ENCODE measurements at places on chromosomes 4 and X.

- DNase-seq, result no peak
These were observed 396.6 kb downstream of the MAPK10 start for GRCh38 chr4:85963231-85963630.

DNA sequence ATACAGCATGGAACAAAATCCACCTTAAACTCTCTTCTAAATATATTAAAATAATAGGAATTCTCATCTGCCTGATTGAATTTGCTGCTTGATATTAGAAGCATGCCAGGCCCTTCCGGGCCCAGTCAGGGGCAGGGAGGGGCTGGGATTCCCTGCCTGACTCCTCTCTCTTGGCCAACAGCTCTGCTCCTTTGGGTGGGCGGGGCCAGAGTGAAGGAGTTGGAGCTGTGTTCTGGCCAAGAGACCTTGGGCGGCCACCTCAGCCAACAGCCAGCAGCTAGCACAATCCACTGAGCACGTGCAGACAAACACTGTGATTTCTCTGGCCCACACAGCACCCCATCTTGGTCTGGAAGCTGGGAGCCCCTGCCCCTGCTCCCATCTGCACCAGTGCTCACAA, 140.3 kb downstream of the PJA1 start:
- DNase-seq, result no peak

- DNase-seq, result no peak
These were observed 856 bp downstream of the SAT1 start for GRCh38 chrX:23783589-23784469.

DNA sequence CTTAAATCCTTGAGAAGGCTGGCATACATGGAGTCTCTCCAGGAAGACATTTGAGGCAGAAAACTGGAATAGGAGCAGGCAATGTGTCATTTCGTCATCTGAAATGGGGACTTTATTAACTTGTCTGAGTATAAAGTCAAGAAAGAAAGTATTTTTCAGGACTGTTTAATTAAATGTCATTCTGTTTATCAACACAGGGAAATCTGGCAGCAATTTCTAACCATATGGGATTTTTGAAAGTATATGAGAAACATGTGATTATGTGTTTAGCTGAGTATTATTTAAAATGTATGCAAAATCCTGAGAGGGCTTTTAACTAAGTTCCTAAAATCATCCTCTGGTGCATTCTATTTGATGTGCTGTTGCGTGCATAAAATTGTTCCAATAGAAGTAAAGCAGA, 3.9 kb upstream of the FAM9A start:
- DNase-seq, result no peak

DNA sequence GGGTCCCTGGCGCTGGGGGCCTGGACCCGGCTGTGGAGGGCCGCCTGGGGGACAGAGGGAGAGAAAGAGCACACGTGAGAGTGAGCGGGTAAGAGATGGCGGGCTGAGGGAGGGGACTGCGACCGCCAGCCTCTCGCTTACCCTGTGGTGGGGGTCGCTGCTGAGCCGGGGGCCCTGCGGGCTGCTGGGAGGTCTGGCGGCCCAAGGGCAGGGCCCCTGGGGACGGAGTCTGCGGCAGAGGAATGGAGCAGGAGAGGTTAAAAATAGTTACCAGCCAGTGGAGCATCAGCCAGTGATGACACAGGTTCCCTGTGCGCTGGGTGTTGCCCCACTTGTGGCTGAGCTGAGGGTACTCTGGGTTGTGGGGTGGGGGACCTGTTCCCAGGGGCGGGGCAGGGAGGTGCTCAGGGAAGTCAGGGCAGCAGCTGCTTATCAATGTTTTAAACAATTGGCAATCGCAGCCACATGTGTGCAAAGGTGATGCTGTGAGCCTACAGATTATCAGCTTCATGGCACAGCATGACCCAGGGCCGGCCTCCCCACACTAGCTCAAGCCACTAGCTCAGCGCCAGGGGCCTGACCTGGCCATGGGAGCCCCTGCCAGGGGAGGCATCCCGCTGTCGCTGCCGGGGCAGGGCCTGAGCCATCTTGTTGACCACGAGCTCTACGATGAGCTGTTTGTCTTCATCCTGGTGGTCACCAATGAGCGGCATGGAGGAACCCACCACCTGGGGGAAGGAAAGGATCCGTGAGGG, 7.5 kb upstream of the TIMP1 start:
- no peak for DNase-seq

- DNase-seq, result no peak
These were observed 346.3 kb upstream of the FSTL5 start for GRCh38 chr4:162510115-162510514.

DNA sequence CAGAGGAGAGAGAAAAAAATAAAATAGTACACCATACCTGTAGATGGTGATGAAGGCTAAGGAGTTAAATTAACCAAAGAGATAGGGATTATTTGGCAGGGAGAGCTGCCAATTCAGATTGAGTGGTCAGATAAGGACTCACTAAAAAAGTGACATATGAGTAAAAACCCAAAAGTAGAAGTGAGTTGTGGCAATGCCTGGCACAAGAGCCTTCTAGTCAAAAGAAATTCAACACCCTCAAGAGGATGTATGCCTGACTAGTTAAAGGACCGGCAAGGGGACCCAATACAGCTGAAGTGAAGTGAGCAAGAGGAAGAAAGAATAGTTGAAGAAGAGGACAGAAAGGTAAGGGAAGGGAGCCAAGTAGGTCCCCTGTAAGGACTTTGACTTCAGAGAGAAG, 34.9 kb downstream of the ELF2 start:
- peak; percentile 19 for DNase-seq

DNA sequence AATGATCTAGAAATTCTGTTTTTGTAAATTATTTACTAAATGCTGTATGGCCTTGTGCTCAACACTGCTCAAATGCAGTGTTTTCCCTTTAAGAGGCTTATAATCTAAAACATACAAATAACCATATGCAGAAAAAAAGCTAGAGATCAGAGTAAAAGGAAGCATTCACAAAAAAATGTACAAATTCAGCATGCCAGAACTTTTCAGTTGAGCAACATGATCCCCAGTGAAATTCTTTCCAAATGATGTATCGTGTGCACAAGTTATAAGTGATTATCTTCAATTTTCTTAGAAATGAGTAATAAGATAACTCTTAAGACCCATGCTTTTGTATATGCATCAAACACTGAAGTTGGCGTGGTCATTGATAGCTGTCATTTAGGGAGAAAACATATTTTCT, 5.0 kb downstream of the GPC3 start:
- no peak for DNase-seq

DNA sequence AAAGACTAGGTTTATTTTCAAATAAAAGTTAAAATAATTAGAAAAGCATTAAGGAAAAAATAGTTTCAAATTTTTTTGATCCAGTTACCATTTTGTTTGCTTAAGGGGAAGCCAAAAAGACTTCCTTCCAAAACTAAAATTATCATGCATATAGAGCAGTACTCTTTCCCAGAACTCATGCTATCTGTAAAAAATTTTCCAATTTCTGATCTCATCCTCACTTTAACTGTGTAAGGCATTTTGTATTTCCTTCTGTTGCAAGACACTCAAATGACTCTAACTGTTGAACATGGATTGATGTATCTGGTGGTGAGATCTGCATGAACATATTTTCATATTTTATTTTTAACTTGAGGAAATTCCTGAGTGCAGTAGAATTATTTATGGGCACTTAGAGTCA, 150.1 kb downstream of the ADAM29 start:
- DNase-seq, result no peak

- no peak for DNase-seq
These were observed 19.8 kb downstream of the SNX25 start for GRCh38 chr4:185229021-185229818.

- DNase-seq, result no peak
These were observed 173.9 kb upstream of the FTHL17 start for GRCh38 chrX:31245714-31246113.

- DNase-seq, result no peak
These were observed 23.8 kb downstream of the FAM184B start for GRCh38 chr4:17757621-17758020.

GRCh38 chr4:82380344-82380743, 6.6 kb upstream of the HNRNPD start:
- DNase-seq, result no peak

DNA sequence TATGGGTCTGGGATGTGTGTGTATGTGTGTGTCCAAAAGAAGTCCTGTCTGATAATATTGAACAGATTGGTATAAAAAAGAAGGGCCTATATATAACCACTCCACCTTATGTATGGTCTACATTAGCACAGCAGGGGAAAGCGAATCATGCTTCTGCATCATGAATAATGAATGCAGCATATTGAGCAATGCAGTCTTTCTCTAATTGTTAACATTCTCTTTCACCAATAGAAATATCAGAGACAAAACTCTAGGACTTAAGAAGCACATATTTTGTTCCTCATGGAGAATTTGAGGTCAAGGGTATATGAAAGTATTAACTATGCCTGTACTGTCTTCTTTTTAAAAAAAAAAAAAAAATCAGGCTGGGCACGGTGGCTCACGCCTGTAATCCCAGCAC, 264.3 kb upstream of the NOCT start:
- no peak for DNase-seq

- DNase-seq, result no peak
These were observed 41.0 kb upstream of the PDLIM5 start for GRCh38 chr4:94410678-94411206.

- peak; percentile 43 for DNase-seq
These were observed 63.9 kb downstream of the TRAPPC11 start for GRCh38 chr4:183722731-183723560.

- DNase-seq, result no peak
These were observed 14.4 kb downstream of the MCUB start for GRCh38 chr4:109574443-109574850.

- no peak for DNase-seq
These were observed 161.6 kb upstream of the HCCS start for GRCh38 chrX:10949541-10949940.

DNA sequence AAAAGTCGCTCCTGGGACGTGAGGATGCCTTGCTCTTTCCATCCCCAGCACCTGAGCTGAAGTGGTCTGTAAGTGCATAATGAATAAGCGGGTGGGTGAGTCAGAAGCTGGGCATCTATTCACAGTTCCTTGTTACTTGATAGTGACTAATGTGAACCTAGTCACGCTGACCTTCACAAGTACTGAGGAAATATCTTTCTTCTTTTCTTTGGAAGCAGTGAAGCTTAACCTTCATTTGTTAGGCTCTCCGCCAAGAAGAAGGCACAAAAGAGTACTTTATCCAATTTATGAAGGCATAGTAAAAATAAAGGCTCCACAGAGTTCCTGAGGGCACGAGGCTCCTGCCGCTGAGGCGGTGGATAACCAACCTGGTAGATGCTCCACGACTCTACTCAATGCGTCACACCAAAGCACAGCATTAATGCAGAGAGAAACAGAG, 475.7 kb upstream of the SLIT2 start:
- no peak for DNase-seq

GRCh38 chrX:15236146-15236545, 33.7 kb downstream of the ASB9 start:
- DNase-seq, result no peak

DNA sequence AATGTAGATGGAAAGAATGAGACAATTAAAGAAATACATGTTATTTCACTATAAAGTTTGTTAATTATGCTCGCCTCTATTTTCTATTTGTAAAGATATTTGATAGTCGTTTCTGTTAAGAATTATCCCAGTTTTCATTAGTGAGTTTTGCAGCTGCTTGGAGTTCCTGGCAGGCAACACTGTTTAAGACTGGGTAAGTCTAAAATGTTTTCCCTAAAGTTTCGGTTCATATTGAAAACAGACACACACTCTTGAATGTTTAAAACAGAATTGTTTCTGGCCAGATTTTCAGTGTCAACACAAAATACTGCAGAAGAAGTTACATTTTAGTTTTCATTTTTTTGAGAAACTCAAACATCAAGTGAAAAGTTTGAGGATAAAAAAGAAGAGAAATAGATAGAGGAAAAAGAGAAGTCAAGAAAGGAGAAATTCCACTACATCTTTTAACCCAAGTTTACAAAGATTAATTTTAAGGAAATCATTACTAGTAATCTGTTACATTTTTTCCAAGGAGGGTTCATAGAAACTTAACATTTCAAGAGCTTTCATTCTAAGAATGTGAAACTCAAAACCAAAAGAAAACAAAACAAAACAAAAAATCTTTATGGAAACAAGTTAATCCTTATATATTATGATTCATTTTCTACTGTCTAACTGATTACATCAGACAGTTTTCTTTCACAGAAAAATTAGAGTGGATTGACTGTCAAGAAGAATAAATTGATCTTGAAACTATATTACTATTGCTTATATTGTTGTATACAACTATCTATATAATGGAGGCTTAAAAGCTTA, 305.5 kb downstream of the FAT4 start:
- DNase-seq, result no peak

DNA sequence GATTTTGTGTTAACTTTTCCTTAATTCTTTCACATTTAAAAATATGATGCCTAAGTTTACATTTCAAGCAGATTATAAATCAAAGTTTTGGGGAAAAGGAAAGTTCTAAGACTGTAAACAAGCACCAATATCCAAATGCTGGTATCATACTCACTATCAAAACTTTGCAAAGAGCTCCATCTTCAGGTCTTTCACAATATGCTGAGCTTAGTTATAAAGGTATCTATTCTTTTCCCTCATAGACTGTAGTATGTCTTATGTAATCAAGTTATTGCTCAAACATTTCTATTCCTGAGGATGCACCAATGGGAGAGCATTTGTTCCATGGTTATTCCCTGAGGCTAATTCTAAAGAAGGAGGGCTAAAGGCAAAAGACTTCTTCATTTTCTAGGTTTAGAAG, 207.9 kb upstream of the FAM241A start:
- DNase-seq, result no peak

DNA sequence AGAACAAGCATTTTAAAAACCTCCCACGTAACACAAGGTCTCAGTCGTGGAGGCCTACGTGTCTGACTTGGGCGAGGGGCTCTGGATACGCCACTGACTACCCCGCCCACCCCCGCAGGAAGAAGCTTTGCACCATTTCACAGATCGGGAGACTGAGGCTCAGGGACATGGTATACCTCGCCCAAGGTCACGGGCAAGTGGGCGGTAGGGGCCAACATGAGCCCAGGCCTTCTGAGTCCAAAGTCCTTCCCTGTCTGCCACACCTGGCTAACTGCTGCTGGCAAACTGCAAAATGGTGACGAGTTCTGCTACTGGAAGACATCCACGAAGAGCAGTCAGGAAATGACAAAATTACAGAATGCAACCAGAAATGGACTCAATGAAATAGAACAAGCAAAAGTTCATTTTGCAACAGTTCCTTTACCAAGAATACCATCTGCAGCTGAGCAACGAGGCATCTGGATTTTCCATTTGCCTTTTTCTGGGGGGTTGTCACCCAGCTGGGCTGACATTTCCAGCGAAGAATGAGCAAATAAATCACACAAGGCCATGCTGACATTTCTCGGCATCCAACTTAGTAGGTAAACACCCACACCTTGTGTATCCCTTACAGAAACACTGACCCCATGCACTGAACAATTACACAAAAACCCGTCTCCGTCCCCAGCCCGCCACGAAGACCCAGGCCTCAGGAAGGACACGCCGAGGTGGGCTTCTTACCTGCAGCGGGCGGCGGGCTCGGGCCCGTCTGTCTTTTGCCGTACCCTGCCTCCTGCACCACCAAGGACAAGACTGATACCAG, 70.2 kb upstream of the AFAP1 start:
- no peak for DNase-seq

- no peak for DNase-seq
These were observed 32.3 kb downstream of the HDAC8 start for GRCh38 chrX:72540318-72540717.

Data from activated CD4-positive, alpha-beta T cell treated with anti-CD3 and anti-CD28 coated beads, Interleukin-2, Interleukin-4, amounts not matched to agents 100 ng/mL and 50 ng/mL, durations not matched to agents 16 hours and 8 hours (primary cell).